ENCODE measurements at places on chromosomes 11 and 22.

DNA sequence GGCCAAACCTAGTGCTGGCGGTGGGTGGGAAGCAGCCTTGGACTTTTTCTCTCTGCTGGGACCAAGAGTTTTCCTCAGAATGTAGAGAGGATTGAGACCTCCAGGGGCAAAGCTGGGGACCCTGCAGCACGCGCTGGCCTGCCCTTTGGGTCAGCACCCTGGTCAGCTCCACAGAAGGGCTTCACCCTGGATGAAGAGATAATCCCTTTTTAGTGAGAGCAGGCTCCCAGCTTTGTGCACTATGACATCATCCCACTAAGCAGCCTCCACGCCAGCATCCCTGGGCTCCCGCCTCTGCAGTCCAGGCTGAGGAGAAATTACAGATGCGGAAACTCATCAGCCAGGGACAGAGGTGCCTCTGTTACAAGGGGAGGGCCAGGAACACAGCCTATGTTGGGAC lies 23.5 kb downstream of the DRICH1 start:
- DNase-seq = no peak

- DNase-seq = no peak
Observed at GRCh38 chr22:44682556-44683168, 19.3 kb upstream of the PRR5 start.

DNA sequence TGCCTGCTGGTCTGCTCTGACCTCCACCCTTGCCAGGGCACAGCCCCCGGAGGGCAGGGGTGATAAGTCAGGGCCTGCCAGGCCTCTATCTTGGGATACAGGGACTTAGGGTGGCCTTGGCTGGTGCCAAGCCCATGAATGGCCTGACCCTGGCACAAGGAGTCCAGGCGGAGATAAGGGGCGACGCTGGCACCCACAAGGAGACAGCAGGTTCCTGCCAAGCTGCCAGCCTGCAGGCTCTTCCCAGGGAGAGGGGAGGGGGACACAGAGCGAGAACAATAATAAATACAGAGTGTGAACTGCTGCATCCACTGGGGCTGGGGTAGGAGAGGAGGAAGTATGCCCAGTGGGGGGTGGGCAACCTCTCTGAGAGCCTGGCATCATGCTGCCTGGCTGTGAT lies 978 bp downstream of the CSDC2 start:
- no peak for DNase-seq

DNA sequence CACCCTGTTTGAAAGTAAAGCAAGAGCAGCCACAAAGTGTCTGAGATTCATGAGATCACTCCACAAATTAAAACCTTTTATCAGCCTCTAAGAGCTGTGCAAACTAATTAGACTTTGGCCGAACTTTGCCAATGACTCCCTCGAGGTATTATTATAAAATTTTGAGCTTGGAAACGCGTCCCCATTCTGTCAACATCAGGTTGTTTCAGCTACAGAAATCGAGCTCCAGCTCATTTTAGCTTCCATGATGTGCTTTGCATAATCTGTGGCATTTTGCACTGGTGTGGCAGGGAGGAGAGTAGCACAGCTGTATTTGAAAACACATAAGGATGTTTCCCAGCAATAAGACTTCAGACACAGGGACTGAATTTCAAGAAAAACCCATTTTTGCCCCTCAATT lies 872.2 kb downstream of the NTM start:
- no peak for DNase-seq

DNA sequence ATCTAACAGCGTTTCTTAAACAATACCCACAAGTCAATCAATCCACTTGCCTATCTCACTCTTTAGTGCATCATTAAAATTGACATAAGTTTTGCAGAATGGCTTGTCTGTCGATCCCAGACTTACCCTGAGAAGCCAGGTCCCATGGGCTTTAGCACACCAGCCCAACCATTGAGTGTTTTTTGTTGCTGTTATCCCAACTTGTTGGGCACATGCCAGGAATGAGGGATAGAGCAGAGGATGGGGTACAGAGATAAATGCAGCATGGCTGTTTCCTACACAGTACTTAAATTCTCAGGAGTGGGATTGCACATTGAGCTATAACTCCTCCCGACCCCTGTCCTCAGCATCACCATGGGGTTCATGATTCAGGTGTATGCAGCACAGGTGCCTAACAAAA lies 64.2 kb upstream of the RASSF10 start:
- DNase-seq = no peak

GRCh38 chr22:48098243-48098920 lies 1335.9 kb downstream of the TBC1D22A start:
- no peak for DNase-seq

- no peak for DNase-seq
Observed at GRCh38 chr11:94855666-94856065, 87.5 kb downstream of the AMOTL1 start.

- DNase-seq = no peak
Observed at GRCh38 chr11:61090521-61090920, 11.8 kb upstream of the CD5 start.

- no peak for DNase-seq
Observed at GRCh38 chr11:119583585-119583984, 145.4 kb downstream of the NECTIN1 start.

DNA sequence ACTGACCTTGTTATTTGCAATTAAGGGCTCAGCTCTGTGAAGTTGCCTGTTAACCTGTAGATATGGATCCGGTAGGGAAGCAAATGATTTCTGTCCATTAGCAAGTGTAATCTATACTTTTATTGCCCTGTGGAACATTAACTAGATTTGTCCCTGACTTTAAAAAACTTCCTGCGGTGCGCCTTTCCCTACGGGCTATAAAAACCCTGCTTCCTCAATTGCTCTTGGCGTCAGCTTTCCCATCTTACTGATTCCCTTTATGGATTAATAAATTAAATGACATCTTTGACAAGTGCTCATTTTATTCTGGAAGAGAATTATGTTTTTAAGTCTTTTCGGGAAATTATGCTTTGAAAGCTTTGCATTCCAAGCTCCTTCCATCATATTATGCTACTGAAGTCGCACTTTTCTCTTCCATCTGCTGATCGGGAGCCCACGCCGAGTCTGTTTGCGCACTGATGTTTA lies 18.3 kb upstream of the CLMP start:
- no peak for DNase-seq

GRCh38 chr11:134471087-134471715 lies 59.2 kb upstream of the B3GAT1 start:
- no peak for DNase-seq

DNA sequence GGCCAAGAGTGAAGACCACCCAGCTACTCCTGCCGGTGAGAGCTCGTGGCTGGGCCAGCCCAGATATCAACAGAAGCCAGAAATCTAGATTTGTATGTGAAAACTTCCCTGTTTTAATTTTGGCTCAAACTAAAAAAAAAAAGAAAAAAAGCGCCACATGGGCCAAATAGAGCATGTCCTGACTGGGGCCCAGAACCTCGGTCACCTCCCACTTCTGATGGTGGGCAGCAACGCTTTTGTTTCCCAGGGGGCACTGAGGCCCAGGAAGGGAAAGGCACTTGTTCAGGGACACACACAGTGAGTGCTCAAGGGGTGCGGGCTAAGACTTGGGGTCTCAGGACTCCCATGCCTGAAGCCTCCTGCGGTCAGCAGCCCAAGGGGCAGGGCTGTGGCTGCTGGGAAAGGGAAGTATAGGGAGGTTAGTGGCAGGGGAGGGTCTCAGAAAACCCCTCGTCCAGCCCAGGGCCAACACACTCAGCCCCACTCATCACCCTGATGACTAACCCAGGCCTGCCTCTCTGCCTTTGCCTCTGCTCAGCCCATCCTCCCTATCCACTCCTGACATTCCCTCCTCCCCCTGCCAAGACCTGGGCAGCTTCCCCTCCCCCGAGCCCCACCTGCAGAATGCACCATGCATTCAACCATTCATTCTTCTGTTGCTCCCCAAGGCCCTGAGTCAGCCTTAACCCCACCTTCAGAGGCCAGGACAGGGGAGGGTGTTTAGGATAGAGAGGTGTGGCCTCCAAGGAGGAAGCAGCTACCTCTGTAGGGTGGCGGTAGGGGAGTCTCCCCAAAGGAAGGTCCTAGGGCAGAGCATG lies 30.0 kb upstream of the TCF20 start:
- DNase-seq = no peak

- DNase-seq = no peak
Observed at GRCh38 chr11:101482556-101483124, 101.2 kb downstream of the TRPC6 start.

DNA sequence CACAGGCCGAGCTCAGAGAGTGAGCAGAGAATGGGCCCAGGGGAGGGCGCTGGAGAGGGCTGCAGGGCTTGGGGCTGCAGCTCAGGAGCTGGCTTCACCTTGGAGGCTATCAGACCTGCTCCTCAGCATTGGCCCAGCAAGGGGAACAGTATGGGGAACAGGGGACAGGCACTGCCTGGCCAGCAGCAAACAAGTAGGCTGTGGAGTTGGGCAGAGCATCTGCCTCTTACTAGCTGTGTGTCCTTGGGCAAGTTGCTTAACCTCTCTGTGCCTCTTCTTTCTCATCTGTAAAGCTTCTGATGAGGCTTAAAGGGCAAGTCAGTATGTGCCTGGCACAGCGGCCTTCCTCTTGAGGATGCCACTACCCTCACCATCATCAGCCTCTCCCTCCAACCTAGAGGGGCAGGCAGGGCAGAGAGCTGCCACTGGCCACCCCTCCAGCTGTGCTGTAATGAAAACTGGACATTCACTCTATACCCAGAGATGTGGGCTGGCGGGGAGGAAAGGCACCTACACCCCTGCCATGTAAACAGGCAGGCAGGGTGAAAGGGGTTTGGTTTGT lies 7.5 kb upstream of the CDKN1C start:
- DNase-seq = no peak

GRCh38 chr11:57483562-57483918 lies 23.2 kb downstream of the RTN4RL2 start:
- no peak for DNase-seq

DNA sequence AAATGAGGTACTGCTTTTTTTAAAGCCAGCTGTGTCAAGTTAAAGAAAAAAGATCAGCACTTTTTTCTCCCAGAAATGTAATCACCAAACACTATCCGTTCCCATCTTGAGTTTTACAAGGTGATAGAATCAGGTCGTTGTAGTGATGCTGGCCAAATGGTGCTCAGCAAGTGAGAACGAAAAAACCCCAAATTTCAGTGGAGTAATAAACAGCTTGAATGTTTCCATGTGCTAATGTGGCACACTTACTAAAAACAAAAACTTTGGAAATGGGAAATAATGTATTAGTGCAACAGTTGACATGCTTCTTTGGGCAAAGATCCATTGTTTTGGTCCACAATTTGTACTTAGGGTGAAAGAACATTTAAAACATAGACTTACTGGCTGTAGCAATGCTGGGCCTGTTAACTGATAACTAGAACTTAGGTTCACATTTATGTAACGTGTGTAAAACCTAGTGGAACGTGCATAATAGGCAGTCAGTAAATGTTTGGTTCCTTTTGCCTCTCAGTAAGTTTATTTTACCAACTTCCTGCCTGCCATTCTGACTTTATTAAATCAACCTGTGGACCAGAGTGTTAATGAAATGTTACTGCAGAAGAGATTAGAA lies 15.4 kb upstream of the GDPD4 start:
- no peak for DNase-seq

DNA sequence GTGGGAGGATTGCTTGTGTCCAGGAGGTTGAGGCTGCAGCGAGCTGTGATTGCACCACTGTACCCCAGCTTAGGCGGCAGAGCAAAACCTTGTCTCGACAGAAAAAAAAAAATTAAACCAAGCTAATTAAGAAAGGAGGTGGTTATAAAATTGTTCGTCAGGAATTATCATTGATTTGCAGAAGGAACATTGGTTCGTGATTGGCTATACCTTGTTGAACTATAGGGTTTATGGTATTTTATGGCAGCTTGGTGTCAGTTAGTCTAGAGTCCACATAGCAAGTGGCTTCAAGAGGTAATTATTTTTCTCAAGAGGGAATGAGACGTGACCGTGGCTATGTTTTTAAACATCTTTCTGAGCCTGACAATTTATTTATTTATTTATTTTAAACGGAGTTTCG lies 11.5 kb upstream of the TMEM216 start:
- DNase-seq = no peak

DNA sequence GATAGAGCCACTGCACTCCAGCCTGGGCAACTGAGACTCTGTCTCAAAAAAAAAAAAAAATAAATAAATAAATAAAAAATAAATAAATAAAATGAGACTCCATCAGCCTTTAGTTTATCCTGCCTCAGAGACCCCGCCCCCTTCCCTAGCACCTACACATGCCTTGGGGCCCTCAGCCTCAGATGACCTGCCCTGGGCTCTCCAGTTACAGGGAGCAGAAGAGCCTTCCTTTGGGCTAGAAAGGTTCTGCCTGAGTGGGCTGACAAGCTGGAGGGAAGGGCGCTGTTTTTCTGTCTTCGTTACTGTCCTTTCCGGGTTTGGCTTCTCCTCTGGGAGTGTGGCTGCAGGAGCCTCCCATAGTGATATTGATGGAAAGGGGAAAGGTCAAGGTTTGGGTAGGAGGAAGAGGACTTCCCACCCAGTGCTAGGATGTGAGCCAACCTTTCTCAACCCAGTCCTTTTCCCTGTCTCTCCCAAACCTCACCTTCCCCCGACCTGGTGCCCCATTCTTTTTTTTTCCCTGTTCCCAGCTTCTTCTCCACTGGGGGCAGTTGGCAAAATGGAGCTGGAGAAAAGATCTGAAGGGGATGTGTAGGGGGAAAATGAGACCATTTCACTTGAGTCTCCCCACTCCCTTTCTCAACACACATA lies 1.5 kb upstream of the SF3B2 start:
- DNase-seq = no peak

DNA sequence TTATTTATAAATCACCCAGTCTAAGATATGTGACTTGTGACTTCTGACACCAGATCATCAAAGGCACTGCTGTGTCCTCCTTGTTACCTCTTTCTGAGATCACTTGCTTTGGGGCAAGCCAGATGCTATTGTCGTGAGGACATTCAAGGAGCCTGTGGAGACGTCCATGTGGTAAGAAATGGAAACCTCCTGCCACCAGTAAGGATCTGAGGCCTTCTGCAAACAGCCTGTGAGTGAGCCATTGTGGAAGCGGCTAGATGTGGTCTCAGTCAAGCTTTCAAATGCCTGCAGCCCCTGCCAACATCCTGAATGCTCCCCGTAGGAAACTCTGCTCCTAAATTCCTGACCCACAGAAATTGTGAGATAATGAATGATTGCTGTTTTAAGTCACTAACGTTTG lies 11.7 kb upstream of the RDX start:
- DNase-seq = no peak

DNA sequence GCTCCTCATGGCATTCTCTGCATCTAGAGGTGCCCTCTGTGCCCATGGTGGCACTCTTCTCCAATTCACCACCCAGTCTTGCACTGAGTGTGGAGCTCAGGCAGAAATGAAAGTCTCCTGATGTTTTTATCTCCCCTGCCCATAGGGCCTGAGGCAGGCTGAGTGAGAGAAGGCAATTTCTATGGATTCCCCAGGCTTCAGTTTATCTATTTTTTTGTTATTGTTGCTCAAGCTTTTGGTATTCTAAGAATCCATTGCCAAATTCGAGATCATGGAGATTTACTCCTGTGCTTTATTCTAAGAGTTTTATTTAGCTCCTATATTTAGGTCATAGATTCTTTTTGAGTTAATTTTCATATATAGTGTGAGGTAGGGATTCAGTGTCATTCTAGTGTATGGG lies 40.7 kb downstream of the TSPAN18 start:
- no peak for DNase-seq
